ENCODE measurements at places on chromosomes 5 and 9. TPM values are rescaled to one million over a fixed set of nuclear protein-coding genes. Genes with fewer than 3 reads are reported as not detected.

GRCh38 chr9:94703488-94704140 lies 22.9 kb upstream of the AOPEP start:
- DNase-seq: no peak

DNA sequence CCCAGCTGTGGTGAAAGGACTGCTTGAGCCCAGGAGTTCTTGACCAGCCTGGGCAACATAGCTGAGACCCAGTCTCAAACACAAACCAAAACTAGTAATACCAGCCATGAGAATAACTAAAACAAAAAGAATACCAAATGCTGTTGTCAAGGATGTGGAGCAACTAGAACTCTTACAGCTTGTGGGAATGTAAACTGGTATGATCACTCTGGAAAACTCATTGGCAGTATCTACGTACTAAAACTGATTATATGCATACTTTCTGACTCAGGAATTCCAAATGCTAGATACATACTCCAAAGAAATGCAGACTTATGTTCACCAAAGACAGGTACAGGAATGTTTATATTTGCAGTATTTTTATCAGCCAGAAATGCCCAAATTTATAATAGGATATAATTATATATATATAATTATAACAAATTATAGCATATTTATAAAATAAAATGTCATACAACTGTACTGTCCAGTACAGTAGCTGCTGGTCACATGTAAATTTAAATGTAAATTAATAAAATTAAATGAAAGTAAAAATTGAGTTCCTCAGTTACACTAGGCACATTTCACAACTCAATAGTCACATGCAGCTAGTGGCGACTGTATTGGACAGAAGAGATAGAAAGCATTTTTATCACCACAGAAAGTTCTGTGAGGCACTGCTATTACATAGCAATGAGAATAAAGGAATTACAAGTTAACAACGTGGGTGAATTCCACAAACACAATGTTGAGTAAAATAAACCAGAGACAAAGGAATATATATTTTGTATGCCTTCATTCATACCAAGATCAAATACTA lies 118.5 kb downstream of the GNAQ start:
- DNase-seq: no peak

DNA sequence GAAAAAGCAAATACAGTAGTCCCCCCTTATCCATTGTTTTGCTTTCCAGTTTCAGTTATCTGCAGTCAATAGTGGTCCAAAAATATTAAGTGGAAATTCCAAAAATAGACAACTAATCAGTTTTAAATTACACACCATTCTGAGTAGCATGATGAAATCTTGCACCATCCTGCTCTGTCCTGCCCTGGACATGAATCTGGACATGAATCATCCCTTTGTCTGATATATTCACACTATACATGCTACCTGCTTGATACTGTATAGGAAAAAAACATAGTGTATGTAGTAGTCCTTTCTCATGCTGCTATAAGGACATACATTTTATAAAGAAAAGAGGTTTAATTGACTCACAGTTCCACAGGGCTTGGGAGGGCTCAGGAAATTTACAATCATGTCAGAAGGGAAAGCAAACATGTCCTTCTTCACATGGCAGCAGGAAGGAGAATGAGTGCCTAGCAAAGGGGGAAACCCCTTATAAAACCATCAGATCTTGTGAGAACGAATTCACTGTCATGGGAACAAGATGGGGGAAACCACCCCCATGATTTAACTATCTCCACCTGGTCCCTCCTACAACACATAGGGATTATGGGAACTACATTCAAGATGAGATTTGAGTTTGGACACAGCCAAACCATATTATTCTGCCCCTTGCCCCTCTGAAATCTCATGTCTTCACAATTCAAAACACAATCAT lies 153.9 kb downstream of the ARRDC3 start:
- DNase-seq: no peak

DNA sequence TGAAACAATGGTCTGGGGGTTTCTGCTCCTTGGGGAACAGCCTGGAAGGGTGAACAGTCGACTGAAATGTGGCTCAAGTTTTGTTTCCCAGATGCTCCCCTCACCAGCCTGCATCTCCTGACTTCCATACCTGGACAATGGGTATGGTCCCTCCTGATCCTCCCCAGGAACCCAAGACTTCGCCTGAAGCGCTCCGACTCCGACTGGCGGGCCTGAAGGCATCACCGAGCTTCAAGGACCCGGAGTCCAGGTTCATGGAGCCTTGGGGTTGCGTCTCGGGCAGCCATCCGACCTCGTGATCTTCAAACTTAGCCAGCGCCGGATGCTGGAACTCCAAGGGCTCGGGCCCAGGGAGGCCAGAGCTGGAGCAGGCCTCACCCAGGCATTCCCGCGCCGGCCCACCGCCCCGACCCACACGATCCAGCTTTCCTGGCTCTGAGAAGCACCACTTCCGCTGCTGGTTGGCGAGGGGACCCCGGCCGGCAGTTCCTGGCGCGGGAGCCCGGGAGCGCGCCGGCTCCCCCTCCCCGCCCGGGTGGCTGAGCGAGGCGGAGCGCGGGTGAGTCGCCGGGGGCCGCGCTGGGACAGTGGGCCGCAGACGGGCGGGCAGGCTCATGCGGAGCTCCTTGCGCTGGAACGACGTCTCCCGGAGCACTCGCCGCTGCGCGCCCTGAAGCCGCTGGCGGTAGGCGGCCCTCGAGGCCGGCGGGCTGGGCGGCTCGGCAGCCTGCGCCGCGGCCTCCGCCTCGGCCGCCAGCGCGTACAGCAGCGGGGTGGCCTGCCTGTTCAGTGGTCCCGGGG lies 5.2 kb downstream of the SHROOM1 start:
- DNase-seq: peak; percentile 76

DNA sequence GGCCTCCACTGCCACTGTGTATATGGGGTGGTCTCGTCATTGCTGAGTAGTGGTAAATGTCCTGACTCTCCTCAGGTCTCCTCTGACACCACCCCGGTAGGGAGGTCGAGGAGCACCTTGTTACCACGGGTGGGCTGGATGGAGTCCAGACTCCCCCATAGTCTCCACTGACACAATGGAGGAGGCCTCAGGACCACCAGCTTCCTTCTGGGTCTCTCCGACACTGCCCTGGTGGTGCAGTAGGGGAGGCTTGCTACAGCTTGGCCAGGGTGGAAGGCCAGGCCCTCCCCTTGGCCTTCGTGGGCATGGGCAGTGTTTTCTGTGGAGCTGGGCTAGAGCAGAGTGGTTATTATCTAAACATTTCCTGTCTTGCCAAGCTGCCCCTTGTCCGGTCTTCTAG lies 15.4 kb upstream of the SH3PXD2B start:
- no peak for DNase-seq

Gene RANBP3L
- polyA plus RNA-seq: not detected

All from GM23338 (cell line).